Anterior cingulate cortex (tissue), 58 donors: ENCODE measurements at places on chromosomes 7 and 10.
A peak's percentile ranks its signal among the peaks of the same experiment; 100 is the strongest.

DNA sequence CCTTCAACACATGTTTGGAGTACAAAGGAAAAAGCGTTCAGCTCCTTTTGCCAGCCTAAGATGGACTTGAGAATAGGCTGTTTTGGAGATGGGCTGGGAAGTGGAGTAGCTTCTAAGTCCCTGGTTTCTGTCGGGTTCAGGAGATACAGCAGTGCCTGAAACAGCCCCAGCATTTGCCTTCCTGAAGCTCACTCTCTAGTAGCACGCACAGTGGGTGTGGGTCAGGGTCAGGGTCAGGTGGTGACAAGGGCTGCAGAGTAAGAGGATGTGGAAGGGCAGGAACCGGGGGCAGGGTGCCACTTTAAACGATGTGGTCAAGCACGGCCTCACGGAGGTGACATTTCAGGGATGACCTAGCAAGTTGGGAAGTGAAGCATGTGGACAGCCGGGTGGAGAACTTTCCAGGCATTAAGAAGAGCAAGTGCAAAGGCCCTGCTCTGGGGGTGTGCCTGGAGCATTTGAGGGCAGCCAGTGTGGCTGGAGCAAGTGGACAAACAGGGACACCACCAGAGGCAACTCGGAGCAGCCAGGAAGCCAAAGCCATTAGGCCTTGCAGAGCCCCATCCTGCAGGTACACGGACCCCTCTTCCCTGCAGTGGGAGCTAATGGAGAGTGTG lies 382.2 kb upstream of the ZMIZ1 start:
- no peak for DNase-seq

DNA sequence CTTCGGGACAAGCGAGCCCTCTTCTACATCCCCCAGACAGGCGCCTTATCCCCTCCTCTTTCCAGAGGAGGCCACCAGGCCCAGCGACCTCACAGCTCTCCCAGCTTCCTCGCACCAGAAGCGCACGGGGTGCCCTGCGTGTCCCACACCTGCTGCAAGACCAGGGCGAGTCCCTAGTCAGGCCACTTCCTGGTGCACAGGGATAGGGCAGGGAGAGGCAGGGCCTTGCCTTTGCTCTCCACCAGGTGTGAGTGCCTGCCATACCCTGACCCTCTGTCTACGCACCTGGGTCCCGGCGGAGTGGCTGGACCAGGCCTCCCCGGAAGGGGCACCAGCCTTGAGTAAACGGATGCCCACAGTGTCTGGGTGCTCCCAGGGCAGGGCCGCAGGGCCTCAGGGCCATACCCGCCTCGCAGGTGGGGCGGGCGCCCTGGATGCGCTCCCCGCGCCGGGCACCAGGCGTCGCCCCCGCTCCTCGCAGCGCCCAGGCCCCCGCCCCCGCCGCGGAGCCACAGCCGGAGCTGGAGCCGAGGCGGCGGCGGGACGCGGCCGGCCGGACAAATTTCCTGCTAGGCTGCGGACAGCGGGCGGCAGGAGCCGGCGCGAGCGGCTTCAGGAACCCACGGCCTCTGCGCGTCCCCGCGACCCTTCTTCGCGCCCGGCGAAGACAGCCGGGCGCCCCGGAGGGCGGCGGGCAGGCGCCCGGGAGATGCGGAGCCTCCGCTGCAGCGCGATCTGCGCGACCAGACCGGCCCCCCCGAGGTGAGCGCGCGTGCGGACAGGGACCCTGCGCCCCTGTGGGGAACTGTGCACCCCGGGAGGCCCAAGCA lies at the start of gene PTPRE:
Gene PTPRE (plus strand): TSS at position 556 of the 830 bp plus-strand sequence. CDS start 133,779 bp downstream, outside the sequence.
- DNase-seq = peak; percentile 34

- DNase-seq = no peak
Measured at GRCh38 chr10:80528185-80528700, 9.5 kb upstream of the SH2D4B start.

DNA sequence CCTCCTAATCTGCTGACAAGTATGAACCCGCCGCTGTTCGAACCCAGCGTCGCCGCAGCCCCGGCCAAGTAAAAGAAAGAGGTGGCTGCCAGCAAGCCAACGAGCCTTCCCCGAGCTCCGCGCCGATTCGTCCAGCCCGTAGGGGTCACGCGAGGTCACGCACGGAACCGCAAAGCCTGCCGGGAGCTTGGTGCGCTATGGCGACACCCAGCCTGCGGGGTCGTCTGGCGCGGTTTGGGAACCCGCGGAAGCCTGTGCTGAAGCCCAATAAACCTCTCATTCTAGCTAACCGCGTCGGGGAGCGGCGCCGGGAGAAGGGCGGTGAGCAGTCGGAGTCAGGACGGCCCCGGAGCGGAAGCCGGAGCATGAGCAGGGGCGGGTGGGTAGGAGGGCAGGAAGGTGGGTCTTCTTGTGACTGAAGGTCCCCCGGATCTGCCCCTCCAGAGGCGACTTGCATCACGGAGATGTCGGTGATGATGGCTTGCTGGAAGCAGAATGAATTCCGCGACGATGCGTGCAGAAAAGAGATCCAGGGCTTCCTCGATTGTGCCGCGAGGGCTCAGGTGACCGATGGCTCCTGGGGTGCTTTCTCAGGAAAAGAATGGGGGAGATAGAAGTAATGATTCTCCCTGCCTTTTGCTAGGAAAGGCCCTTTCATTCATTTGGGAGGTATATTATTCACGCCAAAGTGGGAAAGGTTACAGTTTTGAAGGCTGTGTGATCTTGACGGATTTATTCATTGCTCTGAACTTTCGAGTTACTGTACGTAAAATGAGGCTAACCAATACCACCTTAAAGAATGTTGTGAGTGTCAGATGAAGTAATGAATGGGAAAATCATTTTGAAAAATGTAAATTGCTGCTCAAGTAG lies at the start of gene CHCHD1:
Gene CHCHD1 (plus strand): TSS at position 170 of the 870 bp plus-strand sequence. CDS start 28 bp downstream, at position 198.
- DNase-seq = peak; percentile 90

DNA sequence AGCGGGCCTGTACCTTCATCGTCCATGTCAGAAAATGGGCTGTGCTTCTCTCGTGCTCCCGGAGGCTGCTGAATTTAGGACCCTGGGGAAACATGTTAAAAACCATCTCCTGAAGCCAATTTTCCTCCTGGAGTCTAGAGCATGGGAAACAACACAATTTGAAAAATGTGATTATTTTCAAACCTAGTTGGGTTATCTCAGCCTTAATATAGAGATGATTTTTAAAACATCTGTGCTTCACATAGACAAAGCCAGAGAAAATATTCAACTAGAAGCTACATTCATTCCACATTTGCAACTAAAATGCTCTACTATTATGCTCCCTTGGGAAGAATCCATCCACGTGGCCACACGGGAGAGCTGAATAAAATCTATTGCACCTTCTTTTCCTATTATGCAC lies 225.9 kb upstream of the TMEM72 start:
- DNase-seq = no peak

DNA sequence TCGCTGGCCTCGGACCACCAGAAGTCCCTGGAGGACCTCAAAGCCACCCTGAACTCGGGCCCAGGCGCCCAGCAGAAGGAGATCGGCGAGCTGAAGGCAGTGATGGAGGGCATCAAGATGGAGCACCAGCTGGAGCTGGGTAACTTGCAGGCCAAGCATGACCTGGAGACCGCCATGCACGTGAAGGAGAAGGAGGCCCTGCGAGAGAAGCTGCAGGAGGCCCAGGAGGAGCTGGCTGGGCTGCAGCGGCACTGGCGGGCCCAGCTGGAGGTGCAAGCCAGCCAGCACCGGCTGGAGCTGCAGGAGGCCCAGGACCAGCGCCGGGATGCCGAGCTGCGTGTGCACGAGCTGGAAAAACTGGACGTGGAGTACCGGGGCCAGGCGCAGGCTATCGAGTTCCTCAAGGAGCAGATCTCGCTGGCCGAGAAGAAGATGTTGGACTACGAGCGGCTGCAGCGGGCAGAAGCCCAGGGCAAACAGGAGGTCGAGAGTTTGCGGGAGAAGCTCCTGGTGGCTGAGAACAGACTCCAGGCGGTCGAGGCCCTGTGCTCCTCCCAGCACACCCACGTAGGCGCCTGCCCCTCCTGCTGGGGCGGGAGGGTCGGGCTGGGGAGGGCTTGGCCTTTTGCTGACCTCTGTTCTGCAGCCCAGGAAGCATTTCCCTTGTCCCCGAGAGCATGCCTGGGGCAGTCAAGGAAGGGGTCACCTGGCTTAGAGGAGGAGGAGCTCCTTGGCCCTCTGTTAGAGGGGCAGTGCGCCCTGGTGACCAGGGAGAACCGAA lies 77.3 kb upstream of the GTF2IRD1 start:
- DNase-seq = no peak

DNA sequence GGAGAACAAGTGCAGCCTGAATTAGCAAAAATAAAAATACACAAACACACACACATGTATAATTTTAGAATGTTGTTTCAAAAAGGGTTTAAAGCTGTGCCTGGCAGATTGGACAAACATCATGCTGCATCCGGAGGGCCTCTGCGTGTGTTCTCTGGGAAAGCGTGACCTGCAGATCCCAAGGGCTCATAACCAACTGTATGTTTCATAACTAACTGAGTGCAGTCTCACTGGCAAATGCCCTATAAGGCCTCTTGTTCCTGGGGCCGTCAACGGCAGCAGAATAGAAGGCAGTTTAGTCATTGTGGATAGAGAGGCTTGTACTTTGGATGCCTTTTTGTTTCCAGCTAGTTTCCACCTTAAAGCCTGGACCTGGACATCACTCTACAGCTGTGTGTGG lies 243.8 kb upstream of the KIAA1217 start:
- DNase-seq = no peak

DNA sequence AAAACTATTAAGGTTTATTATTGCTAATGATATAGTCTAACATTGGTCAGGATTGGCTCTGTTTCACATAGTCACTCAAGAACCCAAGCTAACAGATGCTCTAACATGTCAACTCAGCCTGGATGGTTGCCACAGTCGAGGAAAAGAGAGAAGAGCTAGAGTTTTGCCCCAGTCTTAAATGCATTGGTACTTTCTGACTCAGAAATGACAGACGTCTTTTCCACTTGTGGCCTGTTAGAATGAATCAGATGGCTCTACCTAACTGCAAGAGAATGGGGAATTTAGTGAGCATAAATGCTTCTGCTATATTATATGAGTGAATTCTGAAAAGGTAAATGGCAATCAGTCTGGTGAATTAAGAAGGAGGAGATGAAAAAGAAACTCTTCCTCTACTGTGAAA lies 13.9 kb downstream of the HECTD2 start:
- no peak for DNase-seq

GRCh38 chr10:97611473-97611872 lies 21.8 kb downstream of the MORN4 start:
- DNase-seq = no peak

DNA sequence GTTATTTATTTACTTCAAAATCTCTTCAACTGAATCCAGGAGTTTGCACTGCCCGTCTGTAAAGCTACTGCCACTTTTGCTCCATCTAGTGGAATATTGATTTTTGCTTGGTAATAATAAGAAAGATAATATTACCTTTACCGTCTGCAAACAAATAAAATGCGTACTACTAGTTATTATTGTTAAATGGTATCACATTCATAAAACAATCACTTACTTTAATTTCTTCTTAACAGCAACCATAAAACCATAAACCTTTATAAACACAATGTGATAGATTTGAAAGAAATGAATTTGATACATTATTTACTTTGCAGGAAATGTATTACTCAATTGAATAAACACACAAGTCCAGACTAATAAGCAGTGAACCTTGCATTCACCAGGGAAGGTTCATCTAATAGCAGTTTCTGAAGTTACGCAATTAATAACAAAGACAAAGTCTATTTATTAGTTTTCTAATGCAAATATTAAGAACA lies 6.4 kb downstream of the AGMO start:
- DNase-seq = no peak

- DNase-seq = no peak
Measured at GRCh38 chr7:117751775-117752174, 121.5 kb downstream of the CTTNBP2 start.

DNA sequence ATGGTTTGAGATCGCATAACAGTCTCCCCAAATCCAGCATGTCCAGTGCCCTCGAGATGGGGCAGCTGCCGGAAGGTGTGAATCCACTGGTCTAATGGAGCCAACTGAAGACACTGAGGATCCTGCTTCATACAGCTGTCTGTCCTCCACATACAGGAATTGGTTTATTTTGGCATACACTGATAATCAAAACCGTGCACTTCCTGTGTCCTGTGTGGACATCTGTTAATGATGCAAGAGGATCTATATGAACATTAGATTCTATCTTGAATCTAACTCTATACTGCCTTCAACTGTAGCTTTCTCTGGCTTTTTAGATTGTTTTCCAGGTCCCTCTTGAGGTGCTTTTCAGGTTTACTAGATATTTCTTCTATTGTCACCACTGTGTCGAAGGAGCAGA lies 3.0 kb upstream of the JAZF1 start:
- DNase-seq = no peak

DNA sequence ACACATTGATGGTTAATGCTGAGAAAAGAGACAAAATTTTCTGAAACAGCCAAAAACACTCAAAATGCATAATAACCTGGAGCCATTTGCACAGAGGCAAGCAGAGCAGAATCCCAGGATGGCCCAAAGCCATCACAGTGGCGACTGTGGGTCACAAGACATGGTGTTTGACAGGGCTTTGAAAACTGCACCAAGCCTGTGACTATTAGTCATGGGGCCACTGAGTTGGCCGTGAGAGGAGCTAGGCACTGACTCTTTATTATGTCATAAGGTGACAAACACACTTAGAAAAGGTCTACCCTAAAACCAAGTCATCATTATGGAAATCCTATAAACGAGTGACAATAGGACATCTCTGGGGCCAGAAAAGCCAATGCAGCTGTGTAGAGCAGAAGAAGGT lies 23.9 kb downstream of the DRGX start:
- no peak for DNase-seq
